ENCODE measurements at places on chromosomes 1 and 21.

- DNase-seq: peak; percentile 8
Observed at GRCh38 chr1:237799762-237800474, 90.8 kb downstream of the ZP4 start.

DNA sequence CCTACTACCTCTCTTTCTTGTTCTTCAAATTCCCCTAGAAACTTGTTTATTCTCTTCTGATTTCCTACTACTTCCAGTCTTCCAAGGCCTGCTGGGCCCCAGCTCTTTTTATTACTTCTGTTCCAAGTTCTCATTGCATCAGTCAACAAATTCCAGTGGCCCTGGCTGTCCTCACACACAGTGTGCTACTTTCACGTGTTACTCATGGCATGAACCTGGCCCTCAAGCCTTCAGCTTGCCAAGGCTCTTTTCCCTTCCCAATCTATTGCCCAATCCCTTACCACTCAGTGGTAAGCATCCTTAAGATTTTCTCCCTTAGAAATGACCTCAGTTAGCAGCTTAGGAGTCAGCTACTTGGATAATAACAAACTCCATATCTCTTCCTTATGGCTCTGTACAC is 613.5 kb downstream of the LMO4 start:
- peak; percentile 33 for DNase-seq

- DNase-seq: peak; percentile 83
Observed at GRCh38 chr1:35726450-35727433, 8.1 kb upstream of the C1orf216 start.

DNA sequence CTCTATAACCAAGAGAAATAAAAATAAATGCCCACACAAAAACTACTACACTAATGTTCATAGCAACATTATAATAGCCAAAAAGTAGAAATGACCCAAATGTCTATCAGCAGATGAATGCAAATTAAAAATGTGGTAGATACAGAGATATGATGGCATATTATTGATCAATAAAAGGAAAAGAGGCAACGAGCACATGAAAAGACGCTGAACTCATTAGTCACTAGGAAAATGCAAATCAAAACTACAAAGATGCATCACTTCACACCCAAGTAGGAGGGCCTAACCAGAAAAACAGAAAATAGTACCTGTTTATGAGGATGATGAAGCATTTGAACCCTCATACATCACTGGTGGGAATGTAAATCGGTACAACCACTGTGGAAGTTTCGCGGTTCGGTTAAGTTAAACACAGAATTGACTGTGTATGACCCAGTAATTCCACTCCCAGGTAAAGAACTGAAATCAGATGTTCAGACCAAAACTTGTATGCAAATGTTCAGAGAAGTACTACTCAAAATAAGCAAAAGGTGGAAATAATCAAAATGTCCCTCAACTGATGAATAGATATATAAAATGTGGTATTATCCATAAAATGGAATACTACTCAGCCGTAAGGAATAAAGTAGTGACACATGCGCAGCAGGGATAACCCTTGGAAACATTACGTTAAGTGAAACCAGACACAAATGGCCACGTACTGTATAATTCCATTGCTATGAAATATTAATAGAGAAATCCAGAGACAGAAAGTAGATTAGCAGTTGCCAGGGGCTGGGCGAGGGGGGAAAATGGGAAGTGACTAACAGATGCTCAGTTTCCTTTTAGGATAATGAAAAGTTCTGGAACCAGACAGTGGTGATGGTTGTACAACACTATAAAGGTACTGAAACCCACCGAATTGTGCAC is 3.1 kb downstream of the USP48 start:
- no peak for DNase-seq

DNA sequence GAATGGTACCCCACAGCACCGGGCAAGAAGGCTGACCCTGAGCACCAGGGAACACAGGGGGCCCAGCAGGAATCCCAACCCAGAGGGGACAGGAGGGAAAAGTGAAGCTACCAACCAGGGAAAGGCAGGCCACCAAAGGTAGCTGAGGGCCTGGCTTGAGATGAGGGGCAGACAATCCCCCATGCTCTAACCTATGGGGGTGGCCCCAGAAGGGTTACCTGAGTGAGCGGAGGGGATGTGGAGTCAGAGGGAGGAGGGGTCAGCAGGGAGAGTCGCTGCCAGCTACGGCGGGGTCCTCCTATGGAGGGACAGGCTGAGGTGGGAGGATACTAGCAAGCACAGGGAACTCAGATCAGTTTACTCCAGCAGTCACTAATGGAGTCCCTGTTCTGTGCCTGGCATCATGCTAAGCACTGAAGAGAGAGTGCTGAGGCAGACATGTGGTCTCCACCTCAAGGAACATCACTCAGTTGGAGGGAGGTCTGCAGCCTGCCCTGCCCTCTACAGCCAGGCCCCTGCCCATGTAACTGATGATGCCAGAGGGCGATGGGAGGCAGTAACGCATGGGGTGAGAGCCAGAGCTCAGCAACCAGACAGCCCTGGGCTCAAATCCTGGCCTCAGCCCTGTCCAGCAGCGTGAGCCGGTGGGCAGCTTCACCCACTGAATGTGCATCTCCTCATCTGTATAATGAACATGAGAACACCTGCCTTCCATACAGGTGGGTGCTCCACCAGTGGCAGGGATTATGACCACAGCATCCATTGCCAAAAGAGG is 21.3 kb downstream of the CYB5RL start:
- no peak for DNase-seq

DNA sequence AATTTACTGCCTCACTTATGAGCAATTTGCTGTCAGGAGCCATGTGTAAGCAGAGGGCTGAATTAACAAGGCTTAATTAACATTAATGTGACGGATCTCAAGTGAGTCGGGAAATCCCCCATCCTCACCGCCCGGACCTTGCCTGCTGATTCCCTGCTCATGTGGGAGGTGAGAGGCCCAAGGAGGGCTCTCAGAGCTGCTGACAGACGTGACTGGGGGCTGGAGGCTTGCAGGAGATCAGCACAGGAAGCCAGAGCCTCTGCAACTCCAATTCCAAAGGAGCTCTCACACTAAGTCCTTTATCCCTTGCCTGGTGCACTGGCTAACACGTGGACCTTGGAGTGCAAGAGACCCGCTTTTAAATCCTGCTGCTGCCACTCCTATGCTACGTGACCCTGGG is 19.4 kb downstream of the LRP8 start:
- no peak for DNase-seq

DNA sequence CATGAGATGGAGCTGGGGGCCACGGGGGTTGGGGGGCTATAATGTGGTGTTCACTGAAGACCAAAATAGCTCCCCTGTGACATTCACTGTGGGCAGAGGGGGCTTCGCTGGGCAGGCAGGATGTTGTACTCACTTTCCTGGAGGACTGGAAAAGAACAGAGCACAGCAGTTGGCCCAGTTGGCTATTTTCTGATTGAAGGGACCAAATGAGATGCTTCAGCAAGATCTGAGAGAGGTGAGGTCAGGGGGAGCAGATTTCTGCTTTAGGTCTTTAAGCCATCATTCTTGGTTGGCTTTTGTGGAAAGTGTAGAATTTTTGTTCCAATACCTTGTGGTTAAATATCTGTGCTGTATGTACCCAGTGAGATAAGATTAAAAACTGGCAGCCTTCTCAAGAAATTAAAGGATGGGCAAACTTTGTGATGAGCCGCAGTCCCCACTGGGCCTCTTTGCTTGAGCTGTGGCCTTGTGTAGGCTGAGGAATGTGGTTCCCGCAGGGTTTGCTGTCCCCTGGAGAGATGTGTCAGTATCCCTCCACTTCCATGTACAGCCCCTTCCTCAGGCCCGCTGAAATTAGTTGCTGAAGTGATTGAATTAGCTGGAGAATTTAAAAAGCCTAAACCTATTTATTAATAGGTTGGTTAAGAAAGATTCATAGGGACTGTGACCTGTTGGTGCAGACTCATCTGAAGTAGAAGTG is 80.7 kb downstream of the ATP5PO start:
- DNase-seq: no peak

GRCh38 chr1:109193653-109194590 is 19.8 kb upstream of the SARS1 start:
- peak; percentile 52 for DNase-seq

- DNase-seq: no peak
Observed at GRCh38 chr1:172484252-172484651, 40.4 kb upstream of the PIGC start.

GRCh38 chr1:192485692-192486436 is 89.7 kb upstream of the RGS1 start:
- DNase-seq: peak; percentile 74

GRCh38 chr1:234535763-234536515 is 57.0 kb upstream of the TARBP1 start:
- peak; percentile 31 for DNase-seq

All from GM03348 (cell line).